Amygdala (tissue), 56 donors: ENCODE measurements at places on chromosomes 2 and 18.

- DNase-seq: no peak
These were observed 168.6 kb downstream of the HDAC4 start for GRCh38 chr2:239232195-239232578.

DNA sequence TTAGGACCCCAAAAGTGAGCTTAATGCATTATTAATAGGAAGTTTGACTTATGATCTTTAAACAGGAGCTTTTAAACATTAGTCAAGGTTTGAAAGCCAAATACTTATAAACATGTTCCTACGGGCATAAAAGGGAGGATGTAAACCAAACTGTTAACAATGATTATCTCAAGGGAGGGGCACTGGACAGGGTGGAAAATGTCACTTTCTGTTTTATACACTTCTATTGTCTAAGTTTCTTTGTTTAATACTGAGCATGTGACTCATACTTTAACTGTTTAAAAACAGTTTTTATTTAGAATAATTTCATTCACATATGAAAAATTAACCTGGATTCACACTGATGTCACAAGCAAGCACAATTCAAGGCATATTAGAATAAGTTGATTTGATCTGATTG is 18.3 kb upstream of the ITGA6 start:
- DNase-seq: no peak

GRCh38 chr18:965921-966758 is 61.5 kb downstream of the ADCYAP1 start:
- DNase-seq: no peak

DNA sequence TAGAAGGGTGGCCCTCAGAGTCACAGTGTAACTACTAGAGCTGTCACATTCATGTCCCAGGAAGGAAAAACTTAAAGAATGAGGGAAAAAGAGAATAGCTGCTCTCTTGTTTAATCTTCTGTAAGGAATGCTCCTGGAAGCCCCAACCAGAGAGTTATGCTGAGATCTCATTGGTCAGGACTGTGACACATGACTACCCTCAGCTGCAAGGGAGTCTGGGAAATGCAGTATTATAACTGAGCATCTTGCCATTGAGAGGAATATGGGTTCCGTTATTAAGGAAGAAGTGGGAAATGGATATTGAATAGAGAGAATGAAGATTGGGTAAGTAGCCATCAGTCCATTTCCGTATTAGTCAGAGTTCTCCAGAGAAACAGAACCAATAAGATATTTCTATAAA is 165.9 kb downstream of the ALPK2 start:
- no peak for DNase-seq

- DNase-seq: no peak
These were observed 695.3 kb upstream of the REG3G start for GRCh38 chr2:78330193-78330592.

DNA sequence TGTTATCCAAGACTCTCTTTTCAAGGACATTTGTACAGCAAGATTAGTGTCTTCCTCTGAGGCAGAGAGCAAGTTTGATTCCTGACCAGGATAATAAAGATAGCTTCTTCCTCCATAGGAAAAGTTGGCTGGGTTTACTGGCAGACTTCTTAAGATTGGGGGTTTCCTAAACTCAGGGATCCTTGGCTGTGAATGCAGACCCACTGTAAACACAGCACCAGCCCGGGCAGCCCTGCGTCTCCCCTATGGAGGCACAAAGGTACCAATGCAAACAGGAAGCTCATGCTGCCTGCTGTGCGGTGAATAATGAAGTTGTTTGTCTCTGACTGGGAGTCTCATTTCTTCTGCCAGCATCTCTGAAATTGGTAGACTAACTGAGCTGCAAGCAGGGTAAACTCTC is 96.2 kb upstream of the ARHGAP28 start:
- no peak for DNase-seq

GRCh38 chr2:203061346-203061745 is 46.7 kb downstream of the NBEAL1 start:
- DNase-seq: no peak

GRCh38 chr2:223855426-223855825 is 18.0 kb upstream of the AP1S3 start:
- no peak for DNase-seq

DNA sequence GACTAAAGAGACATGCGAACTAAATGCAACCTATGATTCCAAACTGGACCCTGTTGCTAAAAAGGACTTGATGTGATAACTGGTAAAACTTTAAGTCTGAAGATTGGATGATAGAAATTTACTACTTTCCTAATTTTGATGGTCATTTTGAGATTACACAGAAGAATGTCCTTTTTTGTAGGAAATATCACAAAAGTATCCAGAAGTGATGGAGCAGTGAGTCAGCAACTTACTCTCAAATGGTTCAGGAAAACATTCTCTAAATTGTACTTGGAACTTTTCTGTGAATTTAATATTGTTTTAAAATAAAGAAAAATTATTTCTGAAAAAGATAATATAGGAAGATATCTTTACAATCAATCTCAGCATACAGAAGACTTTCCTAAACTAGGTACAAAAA is 19.9 kb downstream of the MBOAT2 start:
- no peak for DNase-seq

DNA sequence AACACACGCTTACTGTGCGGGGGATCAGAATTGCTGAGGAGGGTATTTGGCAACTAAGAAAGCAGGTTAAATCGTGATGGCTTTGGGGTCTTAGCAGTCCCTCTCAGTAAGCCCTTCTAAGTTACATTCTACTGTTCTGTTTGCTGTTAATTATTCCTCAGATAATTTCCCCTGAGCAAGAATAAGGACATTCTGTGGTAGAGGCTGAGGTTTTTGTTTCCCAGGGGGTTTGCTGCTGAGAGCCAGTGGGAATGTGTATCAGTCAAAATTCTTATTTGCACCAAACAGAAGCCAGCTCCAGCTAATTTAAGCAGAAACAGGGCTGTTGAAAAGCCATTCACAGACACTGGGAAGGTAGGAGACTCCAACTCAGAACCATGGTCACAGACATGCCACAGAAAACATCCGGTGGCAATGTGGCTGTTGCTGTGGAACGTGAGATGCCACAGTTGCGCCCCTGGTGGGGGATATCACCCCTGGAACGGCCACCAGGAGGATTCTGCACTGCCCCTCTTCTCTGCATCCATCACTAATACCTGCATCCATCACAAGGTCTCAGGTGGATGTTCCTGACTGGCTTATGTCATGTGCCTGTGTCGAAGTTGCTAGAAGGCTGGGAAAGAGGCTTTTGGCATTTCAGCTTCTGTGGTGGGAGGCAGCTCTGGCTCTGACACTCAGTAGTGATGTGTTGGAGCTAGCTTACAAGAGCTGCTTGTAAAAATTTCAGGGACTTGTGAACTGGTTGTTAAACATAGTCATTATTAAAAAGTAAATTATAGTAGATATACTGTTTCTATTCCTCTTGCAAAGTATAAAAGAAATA is 23.2 kb downstream of the SLC4A3 start:
- DNase-seq: no peak

GRCh38 chr2:61423714-61424113 is 47.2 kb downstream of the USP34 start:
- no peak for DNase-seq

GRCh38 chr2:134706587-134707329 is 12.0 kb downstream of the TMEM163 start:
- no peak for DNase-seq

DNA sequence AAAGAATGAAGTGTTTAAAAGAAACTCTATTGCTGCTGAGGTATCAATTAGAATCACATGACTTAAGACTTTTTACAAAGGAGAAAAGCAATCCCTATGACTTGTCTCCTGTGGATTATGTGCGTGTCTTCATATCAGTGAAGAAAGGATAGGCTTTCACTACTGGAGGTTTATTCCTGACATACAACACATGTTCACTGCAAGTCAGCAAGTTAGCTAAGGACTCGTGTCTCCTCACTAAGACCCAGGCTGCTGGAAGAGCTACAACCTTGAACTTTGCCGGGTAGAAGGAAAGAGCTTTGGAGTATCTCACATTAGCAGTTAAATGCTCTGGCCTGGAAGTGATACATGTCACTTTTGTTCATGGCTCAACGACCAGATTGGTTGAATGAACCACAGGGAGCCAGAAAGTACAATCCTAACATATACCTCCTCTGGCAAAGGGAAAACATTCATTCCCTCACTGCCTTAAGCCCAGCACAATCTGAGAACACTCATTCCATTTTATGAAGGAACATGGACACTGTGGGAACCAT is 215.3 kb downstream of the RNF152 start:
- DNase-seq: no peak
